Upper lobe of left lung (tissue), 6 donors: ENCODE measurements at places on chromosomes 16 and 17. TPM values are rescaled to one million over a fixed set of nuclear protein-coding genes. Genes with fewer than 3 reads are reported as not detected.

- peak overlapping the region; percentile 59 for H3K4me3 ChIP-seq
- no peaks in the 10 kb centered on the region for H3K27me3 ChIP-seq
- H3K4me1 ChIP-seq, result peaks cover 18% of the 10 kb centered on the region
- no peaks in the 10 kb centered on the region for H3K36me3 ChIP-seq
These were observed 584 bp downstream of the PHOSPHO1 start for GRCh38 chr17:49229805-49230600.

DNA sequence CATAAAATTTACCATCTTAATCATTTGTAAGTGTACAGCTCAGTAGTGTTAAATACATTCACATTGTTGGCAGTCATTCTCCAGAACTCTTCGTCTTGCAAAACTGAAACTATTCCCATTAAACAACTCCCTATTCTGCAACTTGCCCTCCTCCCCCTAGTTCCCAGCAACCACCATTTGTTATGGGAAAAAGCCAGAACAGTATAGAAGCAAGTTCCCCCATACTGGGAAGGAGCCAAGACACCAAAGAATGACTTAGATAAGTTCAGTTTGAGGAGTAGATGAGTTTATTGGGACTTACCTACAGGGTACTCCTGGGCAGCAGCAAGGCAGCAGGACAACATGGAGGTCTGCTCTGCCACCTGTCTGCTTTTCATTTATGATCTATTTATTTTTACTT is 39.3 kb upstream of the TEKT1 start:
- no peaks in the 10 kb centered on the region for H3K27me3 ChIP-seq
- H3K4me1 ChIP-seq, result no peaks in the 10 kb centered on the region
- no peaks in the 10 kb centered on the region for H3K36me3 ChIP-seq
- no peak for DNase-seq

DNA sequence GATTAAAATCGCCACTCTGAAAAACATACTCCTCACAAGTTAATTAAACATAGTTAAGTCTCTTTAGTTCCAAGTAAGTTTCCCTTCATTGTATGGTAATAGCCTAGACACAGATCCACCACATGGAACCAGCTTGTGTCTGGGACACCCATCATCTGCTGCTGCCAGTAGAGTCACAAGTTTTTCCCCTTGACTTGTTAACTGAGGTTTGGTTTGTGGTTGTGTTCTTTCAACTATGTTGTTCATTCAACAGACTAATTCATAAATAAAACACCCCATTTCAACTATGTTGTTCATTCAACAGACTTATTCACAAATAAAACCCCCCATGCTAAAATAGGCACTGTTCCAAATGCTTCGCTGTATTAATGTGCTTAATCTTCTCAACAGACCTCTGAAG is 24.4 kb downstream of the YWHAE start:
- H3K27ac ChIP-seq, result no peak overlapping the region
- peaks cover 75% of the 10 kb centered on the region for H3K4me1 ChIP-seq
- DNase-seq, result no peak

GRCh38 chr16:54505549-54506213 is 219.1 kb upstream of the IRX3 start:
- no peaks in the 10 kb centered on the region for H3K4me1 ChIP-seq
- no peaks in the 10 kb centered on the region for H3K27me3 ChIP-seq
- H3K4me3 ChIP-seq, result no peak overlapping the region
- H3K36me3 ChIP-seq, result no peaks in the 10 kb centered on the region

GRCh38 chr16:81651758-81652718 is 127.1 kb upstream of the PLCG2 start:
- peak overlapping the region; percentile 20 for H3K27ac ChIP-seq
- peak; percentile 42 for DNase-seq
- peaks cover 3% of the 10 kb centered on the region for H3K4me1 ChIP-seq
- no peak overlapping the region for H3K4me3 ChIP-seq
- H3K27me3 ChIP-seq, result no peaks in the 10 kb centered on the region
- peaks cover 23% of the 10 kb centered on the region for H3K36me3 ChIP-seq

GRCh38 chr17:10247810-10248209 is 49.4 kb upstream of the GAS7 start:
- H3K4me3 ChIP-seq, result no peak overlapping the region
- no peaks in the 10 kb centered on the region for H3K36me3 ChIP-seq
- H3K27ac ChIP-seq, result no peak overlapping the region
- no peaks in the 10 kb centered on the region for H3K4me1 ChIP-seq
- DNase-seq, result no peak
- no peaks in the 10 kb centered on the region for H3K27me3 ChIP-seq

- H3K36me3 ChIP-seq, result peaks cover 2% of the 10 kb centered on the region
- H3K27ac ChIP-seq, result no peak within 1 kb of the TSS
- H3K4me3 ChIP-seq, result no peak within 1 kb of the TSS
- DNase-seq, result no peak
These were observed at the start of gene LASP1NB for GRCh38 chr17:38925263-38925995. Gene LASP1NB, plus strand, starts transcription at chr17:38925614.

DNA sequence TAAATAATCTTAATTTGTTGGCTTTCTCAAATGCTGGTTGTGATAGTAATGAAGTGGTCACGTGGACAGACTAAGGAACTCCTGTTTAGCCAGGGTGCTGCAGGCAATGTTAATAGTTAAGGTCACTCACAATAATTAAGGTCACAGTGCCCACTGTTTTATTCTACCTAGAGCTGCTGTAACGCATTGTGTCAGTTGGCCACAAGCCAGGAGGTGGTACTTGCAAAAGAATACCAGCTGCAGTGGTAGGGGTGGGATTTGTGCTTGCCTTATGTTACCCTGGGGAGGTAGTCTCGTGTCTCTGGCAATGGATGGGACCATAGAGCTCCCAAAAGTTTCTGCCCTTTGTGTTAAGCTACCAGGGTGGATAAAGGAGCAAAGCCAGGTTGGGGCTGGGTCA is 969.1 kb upstream of the CDH8 start:
- H3K27ac ChIP-seq, result no peak overlapping the region
- no peak for DNase-seq
- no peak overlapping the region for H3K4me3 ChIP-seq
- no peaks in the 10 kb centered on the region for H3K27me3 ChIP-seq
- no peaks in the 10 kb centered on the region for H3K36me3 ChIP-seq

DNA sequence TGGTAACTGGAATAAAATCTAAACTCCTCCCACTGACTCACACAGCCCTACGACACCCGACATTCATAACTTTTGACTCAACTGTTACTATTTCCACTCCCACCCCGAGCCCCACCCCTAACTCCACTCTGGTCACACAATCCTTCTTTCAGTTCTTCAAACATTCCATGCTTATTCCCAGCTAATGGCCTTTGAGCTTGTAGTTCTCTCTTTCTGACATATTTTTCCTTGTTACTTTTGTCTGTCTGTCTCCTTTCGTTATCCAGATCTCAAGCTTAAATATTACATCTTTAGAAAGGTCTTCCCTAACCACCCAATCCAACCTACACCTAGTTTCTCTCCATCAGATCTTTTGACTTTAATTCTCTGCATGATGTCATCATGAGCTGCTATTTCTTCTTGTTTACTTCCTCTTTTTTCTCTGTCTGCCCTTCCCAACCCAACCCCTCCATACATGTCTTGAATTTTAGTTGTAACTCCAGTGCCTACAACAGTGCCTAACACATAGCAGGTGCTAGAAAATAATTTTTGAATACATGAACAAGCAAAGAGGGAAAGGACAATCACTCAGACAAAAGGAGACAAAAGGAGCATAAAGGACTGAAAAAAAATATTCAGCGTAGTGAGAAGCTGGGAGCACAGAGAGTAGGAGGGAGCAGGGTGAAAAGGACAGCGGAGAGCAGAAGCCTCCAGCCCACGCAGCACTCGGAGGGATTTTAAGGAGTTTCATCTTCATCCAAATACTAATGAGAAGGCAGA is 65.2 kb upstream of the SMIM36 start:
- H3K4me3 ChIP-seq, result no peak overlapping the region
- H3K4me1 ChIP-seq, result peaks cover 20% of the 10 kb centered on the region
- H3K36me3 ChIP-seq, result no peaks in the 10 kb centered on the region
- peak overlapping the region; percentile 76 for H3K27ac ChIP-seq
- H3K27me3 ChIP-seq, result no peaks in the 10 kb centered on the region
- no peak for DNase-seq

- H3K36me3 ChIP-seq, result no peaks in the 10 kb centered on the region
- DNase-seq, result no peak
- H3K4me1 ChIP-seq, result no peaks in the 10 kb centered on the region
- no peak overlapping the region for H3K27ac ChIP-seq
- H3K27me3 ChIP-seq, result no peaks in the 10 kb centered on the region
These were observed 101.6 kb downstream of the CCT6B start for GRCh38 chr17:34859652-34860051.

Gene TMIGD1
- not detected for total RNA-seq

Gene KRTAP4-2
- not detected for total RNA-seq

Gene KRT17
- 0.78 TPM for total RNA-seq

Gene KRT40
- total RNA-seq, result not detected

Gene C16orf96
- 1.00 TPM for total RNA-seq

Gene KRT9
- total RNA-seq, result not detected

Gene ORAI3
- total RNA-seq, result 33.9 TPM
